Bronchial epithelial cell (primary cell): ENCODE measurements at places on chromosomes 2 and 18. TPM values are rescaled to one million over a fixed set of nuclear protein-coding genes. Genes with fewer than 3 reads are reported as not detected.

DNA sequence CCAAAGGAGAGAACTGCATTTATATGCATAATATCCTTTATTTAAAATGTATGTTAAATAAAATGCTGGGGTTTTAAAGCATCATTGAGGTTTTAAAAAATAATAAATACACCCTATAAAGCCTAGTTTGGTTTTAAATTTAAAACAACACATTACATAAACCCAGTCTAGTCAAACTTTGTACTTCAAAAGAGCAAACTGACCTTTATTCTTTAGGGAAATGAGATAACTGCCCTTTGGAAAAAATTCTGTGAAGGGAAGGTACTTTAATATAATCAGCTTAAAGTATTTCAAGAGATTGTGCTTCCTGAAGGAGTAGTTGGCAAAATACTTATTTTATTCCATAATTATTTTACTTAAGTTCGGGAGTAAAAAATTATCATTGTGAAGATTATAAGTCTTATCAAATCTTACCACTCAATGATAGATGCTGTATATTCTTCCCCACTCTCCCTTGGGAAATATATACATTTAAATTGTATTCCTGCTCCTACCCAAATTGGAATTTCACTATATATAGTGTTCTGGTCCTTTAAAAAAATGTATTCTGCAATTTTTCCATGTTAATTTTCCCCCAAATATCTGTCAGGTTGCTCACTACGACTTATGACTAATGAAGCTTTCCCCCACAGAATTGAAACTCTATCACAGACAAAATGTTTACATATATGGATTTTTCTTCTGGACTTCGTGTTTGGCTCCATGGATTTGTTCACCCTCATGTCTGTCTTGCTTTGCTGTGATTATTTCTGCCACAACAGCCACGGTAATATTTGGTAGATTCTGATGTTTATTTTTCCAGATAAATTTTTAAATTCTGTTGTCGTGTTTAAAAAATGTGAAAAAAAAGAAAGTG is 42.1 kb downstream of the ZC3H6 start:
- no peak for DNase-seq

GRCh38 chr2:134718023-134718816 is 580 bp downstream of the TMEM163 start:
- DNase-seq, result no peak

DNA sequence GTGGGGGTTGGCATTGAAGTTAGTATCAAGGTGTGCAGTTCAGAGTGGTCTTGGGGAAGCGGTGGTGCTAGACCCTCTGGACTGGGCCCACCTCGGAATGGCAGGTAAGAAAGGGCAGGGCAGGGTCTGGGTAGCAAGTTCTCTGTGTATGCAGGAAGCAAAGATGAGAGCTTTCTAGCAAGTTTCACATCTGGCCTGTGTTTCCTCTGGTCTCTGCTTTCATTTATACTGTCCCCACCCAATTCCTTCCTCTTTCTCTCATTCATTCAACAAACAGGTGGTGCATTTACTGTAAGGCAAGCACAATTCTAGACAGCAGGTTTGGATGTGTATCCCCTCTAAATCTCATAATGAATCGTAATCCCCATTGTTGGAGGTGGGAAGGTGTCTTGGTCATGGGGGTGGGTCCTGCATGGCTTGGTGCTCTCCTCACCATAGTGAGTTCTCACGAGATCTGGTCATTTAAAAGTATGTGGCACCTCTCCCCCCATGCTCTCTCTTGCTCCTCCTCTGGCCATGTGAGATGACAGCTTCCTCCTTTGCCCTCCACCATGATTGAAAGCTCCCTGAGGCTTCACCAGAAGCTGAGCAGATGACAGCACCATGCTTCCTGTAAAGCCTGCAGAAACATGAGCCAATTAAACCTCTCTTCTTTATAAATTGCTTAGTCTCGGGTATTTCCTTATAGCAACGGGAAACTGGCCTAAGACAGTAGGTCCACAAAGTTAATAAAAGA is 51.8 kb downstream of the PKDCC start:
- no peak for DNase-seq

DNA sequence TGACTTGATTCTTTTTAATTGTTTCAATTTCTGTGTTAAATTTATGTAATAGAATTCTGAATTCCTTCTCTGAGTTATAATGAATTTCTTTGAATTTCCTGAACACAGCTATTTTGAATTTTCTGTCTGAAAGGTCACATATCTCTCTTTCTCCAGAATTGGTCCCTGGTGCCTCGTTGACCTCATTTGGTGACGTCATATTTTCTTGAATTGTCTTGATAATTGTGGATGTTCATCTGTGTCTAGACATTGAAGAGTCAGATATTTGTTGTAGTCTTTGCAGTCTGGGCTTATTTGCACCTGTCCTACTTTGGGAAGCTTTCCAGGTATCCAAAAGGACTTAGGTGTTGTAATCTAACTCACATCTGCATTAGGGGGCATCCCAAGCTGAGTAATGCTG is 111.4 kb upstream of the LRRTM4 start:
- DNase-seq, result no peak

Gene SCN9A
- total RNA-seq, result 8.4 and 14.0 TPM in 2 replicates

Gene SIGLEC15
- 0.26 TPM in 1 of 2 replicates, not detected in the other for total RNA-seq

Gene DYNAP
- total RNA-seq, result not detected in 2 replicates

Gene PPP4R3B
- total RNA-seq, result 42.9 and 57.7 TPM in 2 replicates
